ENCODE measurements at places on chromosomes 16 and 17.

DNA sequence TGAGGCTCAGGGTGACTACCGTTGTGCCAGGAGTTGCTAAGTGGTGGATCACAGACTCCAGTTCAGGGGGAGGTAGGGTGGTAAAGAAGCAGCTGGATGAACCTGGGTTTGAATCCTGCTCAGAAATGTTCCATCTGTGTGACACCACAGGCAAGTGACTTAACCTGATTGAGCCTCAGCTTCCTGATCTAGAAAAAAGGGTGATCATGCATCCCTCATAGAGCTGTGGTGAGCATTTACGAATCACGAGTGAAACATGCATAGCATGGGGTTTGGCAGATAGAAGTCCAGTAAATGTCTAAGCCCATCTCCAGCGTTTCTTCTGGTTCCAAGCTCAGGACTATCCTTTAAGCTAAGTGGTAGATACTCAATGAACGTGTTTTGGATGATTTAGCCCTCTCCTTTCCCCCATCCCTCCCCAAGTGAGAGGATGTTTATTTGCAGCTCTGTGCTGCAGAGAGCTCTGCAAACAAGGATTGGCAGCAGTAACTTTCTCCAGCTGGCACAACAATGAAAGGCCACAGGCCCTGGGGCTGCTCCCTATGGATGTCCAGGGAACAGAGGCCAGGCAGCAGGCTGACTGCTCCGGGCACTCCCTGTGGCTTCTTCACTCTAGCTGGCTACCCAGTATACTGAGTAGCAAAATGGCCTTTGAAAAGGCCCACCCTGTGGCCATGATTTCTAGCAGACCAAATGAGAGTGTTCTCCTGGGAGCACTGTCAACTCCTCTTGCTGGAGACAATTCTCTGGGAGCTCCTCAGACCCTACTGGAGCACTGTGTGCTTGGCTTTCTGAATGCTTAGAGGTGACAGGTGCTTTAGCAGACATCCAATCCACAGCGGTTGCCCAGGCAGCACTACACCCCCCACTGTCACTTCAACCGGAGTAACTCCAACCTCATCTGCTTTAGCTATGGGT, 21.3 kb downstream of the CA4 start:
- peak; percentile 38 for DNase-seq

DNA sequence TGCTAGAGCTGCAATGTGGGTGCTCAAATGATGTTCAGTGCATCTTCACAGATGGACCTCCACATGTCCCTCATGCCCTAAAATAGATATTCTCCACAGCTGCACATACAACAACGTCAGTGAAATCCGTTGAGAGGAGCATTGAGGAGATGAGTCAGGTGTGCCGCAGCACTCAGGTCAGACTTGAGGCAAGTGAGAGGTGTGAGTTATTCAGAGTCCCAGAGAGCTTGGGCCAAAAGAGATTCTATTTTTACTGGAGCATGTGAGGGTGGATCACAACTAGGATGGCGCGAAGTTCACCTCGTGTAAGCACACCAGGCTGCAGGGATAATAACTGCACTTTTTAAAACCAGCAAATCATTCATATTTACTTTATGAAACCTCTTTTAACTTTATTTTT, 645.3 kb downstream of the MAF start:
- DNase-seq = no peak

- no peak for DNase-seq
Observed at GRCh38 chr17:4509923-4510617, 11.4 kb downstream of the SPNS2 start.

GRCh38 chr16:70789595-70790447, 11.1 kb downstream of the VAC14 start:
- no peak for DNase-seq

GRCh38 chr17:42529061-42529460, 7.0 kb upstream of the NAGLU start:
- DNase-seq = no peak

GRCh38 chr17:9729735-9730420, 61.5 kb downstream of the DHRS7C start:
- no peak for DNase-seq

Measured in substantia nigra (tissue), 51 donors.